ENCODE measurements at places on chromosomes 7 and 10.

- DNase-seq = no peak
Observed at GRCh38 chr7:30170476-30171205, 35.9 kb downstream of the MTURN start.

DNA sequence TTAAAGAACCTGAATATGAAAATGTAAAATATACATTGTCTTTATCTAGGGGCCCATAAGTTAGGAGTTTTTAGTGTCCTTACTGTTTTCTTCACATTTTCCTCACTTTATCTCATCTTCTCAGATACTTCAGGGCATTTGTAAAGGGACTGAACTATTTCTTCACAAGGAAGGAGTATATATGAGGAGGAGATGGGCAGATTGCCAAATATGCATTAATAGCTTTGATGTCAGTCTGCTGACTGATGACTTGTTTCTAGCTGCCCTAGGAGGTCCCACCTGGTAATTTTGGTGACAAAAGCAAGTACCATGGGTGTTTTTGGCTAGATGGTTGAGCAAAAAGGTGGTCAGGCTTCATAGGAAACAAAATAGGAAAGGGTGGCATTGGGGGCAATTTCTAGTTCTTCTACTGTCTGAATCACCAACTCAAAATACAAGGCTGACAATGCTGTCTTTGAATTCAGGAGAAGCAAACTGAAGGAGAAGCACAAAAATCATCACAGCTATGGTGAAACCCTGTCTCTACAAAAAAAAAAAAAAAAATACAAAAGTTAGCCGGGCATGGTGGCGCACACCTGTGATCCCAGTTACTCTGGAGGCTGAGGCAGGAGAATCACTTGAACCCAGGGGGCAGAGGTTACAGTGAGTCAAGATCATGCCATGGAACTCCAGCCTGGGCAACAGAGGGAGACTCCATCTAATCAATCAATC, 10.4 kb upstream of the STRIP2 start:
- DNase-seq = no peak

GRCh38 chr7:14685167-14685566, 217.4 kb downstream of the DGKB start:
- no peak for DNase-seq

DNA sequence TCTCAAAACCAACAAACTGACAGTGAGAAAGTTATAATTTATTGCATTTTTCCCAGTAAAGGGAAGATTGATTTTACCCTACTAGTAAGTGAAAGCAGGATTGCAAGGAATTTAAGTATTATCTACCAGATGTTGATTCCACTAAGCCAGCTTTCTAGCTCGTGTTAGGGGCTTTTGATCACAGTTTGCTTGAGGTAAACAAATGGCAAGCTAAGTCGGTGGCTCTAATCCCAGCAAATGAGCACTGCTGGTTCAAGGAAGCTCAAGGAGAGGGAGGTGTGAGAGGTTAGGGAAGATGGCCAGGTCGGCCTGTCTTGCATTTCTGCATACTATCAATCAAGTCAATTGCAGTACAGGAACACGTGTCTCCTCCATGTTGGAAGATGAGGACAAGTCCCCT, 448.7 kb upstream of the POM121L12 start:
- DNase-seq = no peak

GRCh38 chr10:14403881-14404623, 73.3 kb upstream of the FRMD4A start:
- no peak for DNase-seq

GRCh38 chr7:85021101-85021704, 165.7 kb downstream of the SEMA3D start:
- DNase-seq = peak; percentile 6

- no peak for DNase-seq
Observed at GRCh38 chr7:91421018-91421417, 156.8 kb downstream of the FZD1 start.

GRCh38 chr7:11786186-11786585, 45.8 kb downstream of the THSD7A start:
- DNase-seq = peak; percentile 2

- DNase-seq = no peak
Observed at GRCh38 chr7:6228361-6229229, 43.8 kb downstream of the CYTH3 start.

- DNase-seq = peak; percentile 84
Observed at GRCh38 chr7:103113164-103113563, 35.7 kb downstream of the NAPEPLD start.

DNA sequence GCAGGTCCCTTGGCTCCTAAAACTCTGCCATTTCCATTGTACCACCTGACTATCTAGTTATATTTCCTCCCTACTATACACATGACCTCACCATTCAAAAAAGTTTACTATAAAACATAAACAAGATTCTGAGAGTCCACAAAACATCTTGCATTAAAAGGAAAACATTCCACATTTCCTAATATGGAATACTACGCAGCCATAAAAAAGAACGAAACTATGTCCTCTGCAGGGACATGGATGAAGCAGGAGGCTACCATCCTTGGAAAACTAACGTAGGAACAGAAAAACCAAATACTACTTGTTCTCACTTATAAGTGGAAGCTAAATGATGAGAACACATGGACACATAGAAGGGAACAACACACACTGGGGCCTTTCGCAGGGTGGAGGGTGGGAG, 48.3 kb downstream of the SVIL start:
- no peak for DNase-seq

GRCh38 chr10:128263891-128264688, 137.9 kb upstream of the MKI67 start:
- no peak for DNase-seq

- no peak for DNase-seq
Observed at GRCh38 chr7:151790095-151790829, 86.7 kb downstream of the PRKAG2 start.

- no peak for DNase-seq
Observed at GRCh38 chr10:27241010-27241651, 534 bp upstream of the ACBD5 start.

- no peak for DNase-seq
Observed at GRCh38 chr10:1923586-1923985, 186.3 kb upstream of the ADARB2 start.

DNA sequence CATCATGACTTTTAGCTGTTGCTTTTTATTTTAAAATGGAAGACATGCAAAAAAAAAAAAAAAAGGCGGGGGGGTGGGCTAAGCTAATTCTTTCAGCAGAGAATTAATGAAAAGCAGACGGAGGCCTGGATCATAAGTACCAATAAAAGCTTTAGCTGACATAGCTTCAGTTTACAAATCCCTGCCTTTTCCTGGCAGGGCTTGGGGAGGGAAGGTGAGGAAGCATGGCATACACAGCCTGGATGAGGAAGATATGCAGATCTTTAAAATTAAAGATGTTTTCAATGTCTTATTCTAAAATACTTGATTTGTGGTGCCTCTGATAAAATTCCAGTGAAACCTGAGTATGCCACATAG, 57.0 kb downstream of the ICA1 start:
- DNase-seq = peak; percentile 10

DNA sequence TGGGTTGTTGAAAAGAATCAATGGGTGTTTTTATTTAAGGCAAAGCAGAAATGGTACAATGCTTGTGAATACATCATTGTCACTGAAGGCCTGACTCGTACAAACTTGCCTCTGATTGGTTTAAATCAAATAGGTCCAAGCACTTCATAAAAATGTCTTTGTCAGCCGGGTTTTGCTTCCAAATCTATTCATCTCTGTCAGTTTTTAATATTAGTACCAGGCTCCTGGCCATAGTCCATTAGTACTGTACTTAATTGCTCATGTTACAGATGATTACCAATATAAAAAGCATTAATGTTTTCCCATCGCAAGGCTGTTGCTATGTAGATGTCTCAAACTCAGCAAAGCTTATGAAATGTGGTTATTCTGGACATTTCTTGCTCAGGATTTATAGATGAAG, 171.9 kb downstream of the ARID5B start:
- DNase-seq = no peak

GRCh38 chr7:8035647-8036518, 67.3 kb downstream of the GLCCI1 start:
- no peak for DNase-seq
